NAMALWA (cell line): ENCODE measurements at places on chromosomes 3 and 15.

DNA sequence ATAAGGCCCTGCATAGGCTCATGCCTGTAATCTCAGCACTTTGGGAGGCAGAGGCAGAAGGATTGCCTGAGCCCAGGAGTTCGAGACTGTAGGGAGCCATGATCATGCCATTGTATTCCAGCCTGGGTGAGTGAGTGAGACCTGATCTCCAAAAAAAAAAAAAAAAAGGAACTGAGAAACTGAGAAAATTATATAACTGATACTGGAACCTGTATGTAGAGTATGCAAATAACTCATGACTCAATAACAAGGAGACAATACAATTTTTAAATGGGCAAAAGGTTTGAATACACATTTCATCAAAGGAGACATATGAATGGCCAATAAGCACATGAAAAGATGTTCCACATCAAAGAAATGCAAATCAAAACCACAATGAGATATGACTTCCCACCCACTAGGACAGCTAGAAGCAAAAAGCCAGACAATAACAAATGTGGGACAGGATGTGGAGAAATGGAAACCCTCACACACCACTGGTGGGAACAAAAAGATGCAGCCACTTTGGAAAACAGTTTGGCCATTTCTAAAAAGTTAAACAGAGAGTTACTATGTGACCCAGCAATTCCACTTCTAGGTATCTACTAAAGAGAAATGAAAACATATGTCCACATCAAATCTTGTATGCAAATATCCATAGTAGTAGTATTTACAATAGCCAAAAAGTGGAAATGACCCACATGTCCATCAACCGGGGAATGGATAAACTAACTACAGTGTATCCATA is 70.7 kb downstream of the IQSEC1 start:
- peak; percentile 77 for DNase-seq

DNA sequence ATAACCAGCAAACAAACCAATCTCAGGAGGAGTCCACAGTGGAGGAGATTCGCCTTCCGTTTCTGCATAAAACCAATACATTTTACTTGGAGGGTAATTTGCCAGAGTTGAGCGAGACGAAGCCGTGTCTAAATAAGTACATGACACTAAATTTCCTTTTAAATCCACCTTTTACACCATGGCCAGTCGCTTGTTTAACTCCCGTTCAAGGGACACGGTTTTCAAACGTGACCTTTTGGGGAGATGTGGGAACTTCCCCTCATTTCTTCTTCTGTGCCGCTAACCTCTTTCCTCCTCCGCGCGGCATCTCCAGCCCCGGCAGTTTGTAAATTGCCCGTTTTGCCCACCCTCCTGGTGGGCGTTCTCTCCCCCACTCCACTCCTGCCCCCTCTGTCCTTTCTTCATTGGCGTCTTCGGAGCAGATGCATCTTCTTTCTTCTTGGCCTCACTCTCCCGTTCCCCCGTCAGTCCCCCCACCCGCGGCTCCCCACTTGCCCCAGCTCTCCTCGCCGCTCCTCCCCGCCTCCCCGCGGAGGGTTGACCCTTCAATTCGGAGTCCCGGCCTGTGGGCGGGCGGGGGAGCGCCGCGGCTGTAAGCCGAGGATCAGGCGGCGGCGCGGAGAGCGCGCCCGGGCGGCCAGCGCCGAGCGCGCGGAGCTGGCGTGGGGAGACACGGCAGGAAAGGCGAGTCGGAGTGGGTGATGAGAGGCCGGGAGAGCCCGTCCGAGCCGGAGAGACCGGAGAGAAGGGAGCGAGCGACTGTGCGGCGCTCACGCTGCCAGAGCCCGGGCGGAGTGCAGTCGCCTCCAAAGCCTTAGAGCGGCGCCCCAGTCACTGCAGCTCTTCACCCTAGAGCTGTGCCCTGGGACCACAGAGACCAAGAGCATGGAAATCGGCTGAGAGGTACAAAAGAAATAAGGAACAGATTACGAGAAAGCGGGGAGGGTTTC is at the start of gene NLGN1:
Gene NLGN1, plus strand, starts transcription at position 584 of the 950 bp plus-strand sequence.
- no peak for DNase-seq

DNA sequence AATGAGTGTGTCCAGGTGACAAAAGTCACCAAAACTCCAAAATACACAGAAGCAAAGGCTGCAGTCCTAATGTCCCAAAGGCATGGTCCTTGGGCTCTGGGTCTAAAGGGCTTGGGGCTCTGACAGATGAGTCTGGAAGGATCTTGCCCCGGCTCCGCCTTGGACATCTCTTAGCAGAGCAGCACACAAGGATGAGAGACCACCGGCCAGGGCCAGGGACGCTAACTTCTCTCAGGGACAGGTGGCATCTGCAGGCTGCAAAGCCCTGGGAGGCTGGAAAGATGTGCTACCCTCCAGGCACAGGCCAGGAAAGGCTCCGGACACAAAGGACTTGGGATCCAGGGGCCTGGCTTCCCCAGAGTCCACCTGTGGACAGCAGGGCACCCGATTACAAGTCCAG is 14.1 kb upstream of the SHISA5 start:
- DNase-seq, result no peak

DNA sequence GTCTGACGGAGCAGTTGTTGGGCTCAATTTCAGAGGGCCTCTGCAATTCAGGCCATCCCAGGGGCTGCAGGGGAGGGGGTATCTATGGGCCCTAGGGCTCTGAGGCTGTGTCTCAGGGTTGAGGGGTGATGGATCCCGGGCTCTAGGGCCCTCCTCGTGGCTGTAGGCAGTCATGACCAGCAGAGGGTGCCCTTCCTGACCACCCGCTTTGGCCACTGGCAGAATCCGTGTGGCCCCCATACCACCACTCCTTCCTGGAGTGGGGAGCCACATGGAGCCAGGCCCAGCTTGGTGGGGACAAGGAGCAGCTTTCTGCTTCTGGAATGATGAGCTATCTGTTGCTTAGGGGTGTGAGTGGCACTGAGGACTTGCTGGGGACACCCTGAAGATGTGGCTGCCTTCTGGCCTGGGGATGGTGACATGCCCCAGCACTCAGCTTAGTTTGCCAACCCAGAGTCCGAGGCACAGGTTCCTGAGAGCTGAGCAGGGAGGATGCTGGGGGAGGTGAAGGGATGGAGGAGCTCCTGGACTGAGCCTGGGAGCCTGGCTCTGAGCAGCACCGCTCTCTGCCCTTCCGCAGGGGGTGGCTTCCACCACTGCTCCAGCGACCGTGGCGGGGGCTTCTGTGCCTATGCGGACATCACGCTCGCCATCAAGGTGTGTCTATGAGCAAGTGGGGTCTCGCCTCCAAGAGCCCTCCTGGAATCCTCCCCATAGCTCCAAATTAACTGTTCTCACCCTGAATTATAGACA is 20.2 kb downstream of the HDAC11 start:
- peak; percentile 38 for DNase-seq

GRCh38 chr3:155631323-155632019 is 113.4 kb downstream of the PLCH1 start:
- DNase-seq, result no peak

DNA sequence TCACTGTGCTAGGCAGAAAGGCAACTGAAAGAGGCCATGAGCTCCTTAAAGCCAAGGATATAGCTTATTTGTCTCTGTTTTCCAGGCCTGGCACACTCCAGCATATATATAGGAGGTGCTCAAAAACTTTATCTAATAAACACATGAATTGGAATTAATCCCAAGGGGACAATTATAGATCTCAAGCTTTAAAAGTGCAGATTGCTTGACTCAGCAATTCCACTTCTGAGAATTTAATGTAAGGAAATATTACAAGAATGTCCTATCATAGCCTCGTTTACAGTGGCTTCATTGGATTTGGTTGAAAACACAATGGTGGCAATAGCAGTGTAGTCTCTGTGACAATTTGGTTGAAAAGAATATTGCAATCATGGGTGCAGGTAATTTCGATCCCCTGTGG is 267.3 kb downstream of the SHQ1 start:
- DNase-seq, result no peak

GRCh38 chr3:159733194-159733860 is 255.3 kb upstream of the IL12A start:
- DNase-seq, result no peak

GRCh38 chr3:187748050-187748481 is 2.8 kb upstream of the BCL6 start:
- DNase-seq, result peak; percentile 99

DNA sequence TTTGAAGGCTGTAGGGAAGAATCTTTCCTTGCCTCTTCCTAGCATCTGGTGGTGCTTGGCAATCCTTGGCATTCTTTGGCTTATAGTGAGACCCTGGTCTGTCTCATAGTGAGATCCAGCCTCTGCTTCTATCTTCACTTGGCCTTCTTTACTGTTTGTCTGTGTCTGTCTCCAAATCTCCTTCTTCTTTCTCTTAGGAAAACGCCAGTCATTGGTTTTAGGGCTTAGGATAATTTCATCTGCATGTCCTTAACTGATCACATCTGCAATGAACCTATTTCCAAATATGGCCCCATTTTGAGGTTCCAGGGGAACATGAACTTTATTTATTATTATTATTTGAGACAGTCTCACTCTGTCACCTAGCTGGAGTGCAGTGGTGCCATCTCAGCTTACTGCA is 25.8 kb downstream of the KAT2B start:
- no peak for DNase-seq

DNA sequence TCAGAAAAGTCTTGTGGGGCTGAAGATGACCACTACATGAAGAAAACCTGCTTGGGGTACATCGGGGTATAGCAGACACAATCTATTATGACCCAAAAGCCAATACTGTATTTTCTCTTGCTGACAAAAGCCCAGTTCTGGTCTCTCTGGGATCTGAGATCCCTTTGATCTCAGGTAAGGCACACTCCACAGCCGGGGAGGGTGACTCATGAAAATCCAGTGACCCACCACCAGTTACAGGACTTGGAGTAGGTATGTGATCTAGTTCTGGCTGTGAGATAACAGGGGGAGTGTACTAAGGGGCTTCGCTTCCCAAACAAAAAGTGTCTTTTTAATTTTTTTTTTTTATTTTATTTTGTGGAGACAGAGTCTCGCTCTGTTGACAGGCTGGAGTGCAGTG is 193.3 kb downstream of the STT3B start:
- DNase-seq, result no peak

- DNase-seq, result no peak
Observed at GRCh38 chr3:97871801-97872524, 50.2 kb downstream of the CRYBG3 start.
